ENCODE measurements at places on chromosomes 16 and 17.

DNA sequence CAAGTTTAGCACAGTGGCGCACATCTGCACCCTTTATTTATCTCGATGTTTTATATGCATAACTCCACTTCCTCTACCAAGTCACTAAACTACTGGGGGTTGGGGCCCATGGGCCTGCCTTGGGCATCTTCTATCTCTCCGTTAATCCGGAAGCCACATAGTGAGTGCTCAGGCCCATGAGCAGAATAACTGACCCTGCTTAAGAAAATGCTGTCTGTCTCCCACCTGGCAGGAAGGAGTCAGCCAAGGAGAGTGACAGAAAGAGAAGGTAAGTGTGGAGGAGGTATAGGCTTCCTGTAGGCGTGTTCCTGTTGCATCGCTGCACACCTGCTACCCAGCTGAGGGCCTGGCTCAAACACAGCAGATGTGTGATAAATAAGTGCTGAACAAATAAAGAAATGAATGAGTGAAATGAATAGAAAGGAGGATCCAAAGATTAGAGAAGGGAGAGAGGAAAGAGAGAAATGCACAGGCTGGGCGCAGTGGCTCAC, 320.1 kb downstream of the SLC39A11 start:
- no peak for DNase-seq

DNA sequence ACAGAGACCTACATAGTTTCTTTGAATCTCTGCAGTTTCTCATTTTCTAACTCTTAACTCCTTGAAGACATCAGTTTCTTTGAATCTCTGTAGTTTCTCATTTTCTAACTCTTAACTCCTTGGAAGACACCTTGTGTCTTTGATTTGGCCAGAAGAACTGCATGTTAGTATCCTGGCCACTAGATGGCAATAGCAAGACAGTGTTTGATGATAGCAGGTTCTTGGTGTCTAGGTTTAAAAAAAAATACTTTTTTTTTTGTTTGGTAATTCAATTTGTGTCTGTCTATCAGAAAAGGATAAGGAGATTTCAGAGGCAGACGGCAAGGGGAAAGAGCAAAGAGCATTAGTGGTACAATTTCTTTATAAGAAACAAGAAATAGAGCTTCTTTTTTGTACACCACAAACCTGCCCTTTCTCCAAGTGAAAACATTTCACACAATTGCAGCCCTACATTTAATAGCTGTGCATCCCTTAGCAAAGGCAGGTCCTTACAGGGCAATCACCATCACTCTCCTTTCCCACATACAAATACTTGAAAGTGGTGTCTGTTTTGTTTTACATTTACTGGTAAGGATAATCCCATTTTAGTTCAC, 1324.9 kb upstream of the CDH8 start:
- peak; percentile 75 for DNase-seq

DNA sequence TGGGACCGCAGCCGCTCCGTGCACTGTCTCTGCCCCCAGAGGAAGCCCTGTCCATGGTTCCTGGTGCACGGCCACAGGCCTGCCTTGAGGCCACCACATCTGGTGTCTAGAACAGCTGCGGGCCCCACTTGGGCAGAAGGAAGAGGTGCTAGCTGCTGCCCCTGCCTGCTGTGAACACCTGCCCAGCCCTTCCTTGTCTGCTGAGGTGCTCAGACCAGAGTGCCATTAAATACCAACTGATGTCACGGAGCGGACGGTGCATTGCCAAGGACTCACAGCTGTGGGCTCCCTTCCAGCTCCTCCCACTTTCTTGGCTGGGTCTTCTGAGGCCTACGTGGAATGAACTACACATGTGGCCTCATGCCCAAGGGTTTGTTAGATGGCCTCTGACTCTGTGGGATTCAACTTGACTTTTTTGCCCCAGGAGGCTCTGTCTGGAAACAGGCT, 146.1 kb downstream of the RAB11FIP4 start:
- DNase-seq = peak; percentile 80

DNA sequence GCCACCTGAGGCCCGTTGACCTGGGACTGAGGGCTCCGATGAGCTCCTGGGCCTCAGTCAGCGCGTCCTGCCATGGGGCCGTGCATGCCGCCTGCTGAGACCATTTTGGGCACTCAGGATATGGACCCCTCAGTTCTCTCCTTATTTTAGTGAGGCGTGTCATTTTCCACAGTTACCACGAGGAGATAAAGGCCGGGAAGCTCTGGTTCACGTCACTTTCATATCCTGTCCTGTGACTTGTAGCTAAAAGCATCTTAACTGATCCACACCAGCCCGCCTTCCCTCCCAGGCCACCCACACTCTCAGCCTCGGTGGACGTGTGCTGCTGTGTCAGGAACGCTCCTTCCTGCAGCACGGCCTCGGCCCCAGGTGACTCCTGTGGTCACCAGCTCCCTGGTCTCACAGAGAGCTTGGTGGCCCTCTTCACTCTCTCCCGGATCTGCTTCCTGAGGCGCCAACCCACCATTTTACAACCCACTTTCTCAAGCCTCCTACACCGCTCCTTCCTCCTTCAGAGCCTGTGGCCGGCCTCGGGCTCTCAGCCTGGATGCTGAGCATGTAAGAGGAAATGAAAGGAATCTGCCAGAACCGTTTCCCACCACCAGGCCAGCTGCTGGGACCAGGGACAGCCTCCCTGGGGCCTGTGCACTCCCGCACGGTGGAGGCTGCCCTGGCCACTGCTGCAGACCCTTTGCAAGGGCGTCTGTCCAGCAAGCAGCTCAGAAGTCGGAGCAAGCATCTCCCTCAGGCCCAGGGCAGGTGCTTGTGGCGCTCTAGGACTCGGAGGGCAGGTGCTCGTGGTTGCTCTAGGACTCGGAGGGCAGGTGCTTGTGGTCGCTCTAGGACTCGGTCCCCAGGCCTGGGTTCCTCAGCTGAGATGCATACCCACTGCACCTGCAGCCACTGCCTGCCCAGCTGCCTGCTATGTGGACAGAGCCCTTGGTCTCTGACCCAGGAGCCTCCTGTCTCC, 23.9 kb upstream of the FASN start:
- no peak for DNase-seq
